ENCODE measurements at places on chromosomes 3 and 15. TPM values are rescaled to one million over a fixed set of nuclear protein-coding genes. Genes with fewer than 3 reads are reported as not detected.

DNA sequence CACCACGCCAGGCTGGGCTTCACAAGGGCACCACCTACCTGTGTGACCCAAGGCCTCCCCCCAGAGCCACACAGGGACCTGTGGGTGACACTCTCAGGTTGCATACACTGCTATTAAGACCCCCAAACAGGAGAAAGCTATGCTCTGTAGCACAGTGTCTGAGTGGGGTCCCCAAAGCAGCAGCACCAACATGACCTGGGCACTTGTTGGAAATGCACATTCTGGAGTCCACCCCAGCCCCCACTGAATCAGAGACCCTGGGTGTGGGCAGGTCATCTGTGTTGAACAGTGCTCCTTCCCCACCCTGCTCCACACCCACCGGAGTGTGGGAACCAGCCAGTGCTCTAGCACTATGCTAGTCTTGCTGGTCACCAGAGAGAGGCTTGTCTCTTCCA, 76.1 kb downstream of the ADAMTS17 start:
- DNase-seq = no peak

DNA sequence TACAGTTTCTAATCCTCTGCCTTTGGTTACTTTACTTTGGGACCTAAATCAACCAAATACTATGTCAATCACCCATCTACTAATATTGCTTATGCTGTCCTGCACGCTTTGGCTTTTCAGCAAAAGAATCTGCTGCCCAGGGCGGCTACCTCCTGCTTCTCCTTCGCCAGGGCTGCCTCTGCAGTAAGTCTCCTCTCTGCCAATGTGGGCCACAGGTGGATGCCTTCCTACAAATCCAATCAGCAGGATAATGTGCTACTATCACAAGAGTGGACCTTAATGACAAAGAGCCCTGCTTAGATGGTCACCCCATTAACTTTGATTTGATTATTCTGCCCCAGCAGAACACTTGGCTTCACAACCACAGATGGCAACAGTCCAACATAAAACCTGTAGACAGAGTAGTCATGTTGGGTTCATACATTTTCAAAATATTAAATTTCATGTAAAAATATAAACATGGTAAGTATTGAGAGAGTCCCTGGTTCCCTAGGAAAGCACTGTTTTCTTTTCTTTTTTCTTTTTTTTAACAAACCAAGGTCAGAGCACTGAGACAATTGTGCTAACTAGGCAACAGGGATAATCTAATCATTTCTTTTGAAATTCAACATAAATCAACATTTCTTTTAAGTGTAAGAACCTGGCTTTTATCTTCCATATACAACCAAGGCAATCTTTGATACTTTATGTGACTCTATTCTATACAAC, 298.3 kb downstream of the ZBTB20 start:
- DNase-seq = no peak

DNA sequence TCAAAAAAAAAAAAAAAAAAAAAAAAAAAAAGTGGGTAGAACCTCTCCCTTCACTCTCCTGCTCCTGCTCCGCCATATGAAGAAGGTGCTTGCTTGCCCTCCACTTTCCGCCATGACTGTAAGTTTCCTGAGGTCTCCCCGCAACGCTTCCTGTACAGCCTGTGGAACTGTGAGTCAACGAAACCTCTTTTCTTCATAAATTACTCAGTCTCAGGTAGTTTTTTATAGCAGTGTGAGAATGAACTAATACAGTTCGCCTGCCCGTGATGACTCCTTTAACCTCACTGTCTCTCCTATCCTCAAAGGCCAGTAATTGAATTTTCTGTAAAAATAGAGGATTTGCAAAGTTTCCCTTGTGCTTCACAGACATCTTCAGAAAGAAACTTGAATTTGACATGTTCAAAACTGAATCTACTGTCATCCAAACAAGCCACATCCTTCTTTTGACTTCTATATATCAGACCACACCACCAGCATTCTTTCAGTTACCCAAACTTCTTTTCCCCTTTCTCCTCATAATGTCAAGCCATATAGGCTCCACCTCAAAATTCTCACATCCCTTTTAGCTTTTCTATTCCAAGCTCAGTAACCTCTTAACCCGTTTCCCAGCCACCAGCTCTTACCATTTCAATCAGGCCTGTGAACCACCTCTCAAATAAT, 44.3 kb downstream of the P2RY1 start:
- DNase-seq = no peak

- DNase-seq = peak; percentile 60
Observed at GRCh38 chr15:83516935-83517334, 69.8 kb downstream of the SH3GL3 start.

- peak; percentile 93 for DNase-seq
Observed at GRCh38 chr15:80179025-80179759, 26.4 kb downstream of the FAH start.

- peak; percentile 64 for DNase-seq
Observed at GRCh38 chr3:159928071-159928491, 60.6 kb upstream of the IL12A start.

GRCh38 chr3:52136513-52136912, 17.7 kb downstream of the POC1A start:
- no peak for DNase-seq

DNA sequence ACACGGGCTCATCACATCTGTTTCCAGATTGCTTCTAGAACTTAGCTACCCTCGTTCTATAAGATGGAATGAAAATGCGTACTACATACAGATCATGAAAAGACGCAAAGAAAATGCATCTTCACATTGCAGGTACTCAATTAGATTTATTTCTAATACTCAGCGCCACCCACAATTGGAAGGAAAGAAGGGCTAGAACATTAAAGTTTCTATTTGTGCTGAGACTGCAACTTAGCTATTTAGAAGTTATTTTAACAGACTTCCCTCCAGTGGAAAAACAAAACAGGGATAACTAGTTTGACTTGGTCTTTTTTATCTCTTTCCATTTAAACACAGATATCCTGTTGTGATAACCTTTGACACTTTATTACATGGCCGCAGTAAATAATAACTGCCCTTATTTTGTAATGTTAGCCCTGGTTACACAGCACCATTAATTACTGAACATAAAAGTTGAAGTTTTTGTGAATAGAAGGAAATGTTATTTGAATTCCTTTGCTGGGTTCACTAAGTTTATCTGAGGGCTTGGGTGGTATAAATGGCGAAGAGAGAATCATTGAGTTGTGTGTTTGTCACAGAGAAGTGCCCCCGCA, 86.9 kb upstream of the SLC25A26 start:
- no peak for DNase-seq

GRCh38 chr15:56052395-56053045, 59.1 kb upstream of the NEDD4 start:
- peak; percentile 71 for DNase-seq

DNA sequence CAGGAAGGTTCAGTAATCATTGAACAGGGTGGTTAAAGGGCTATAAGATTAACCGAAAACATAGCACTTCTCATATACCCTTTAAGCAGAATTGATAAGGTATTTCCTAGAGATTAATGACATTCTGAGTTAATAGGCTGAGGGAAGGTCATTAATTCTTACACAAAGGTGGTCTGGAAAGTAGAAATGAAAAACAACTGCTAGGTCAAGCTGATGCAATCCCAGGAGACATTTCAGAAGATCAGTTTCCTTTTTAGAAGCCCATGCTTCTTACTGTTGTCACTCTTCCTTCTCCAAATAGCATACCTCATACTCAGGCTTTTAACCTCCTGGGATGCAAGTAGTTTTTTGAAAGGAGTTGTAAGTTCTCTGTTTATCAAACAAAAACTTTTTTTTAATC, 8.8 kb downstream of the FILIP1L start:
- peak; percentile 8 for DNase-seq

- no peak for DNase-seq
Observed at GRCh38 chr3:130975251-130975650, 51.4 kb downstream of the ASTE1 start.

- DNase-seq = no peak
Observed at GRCh38 chr15:63869371-63870042, 35.8 kb upstream of the HERC1 start.

DNA sequence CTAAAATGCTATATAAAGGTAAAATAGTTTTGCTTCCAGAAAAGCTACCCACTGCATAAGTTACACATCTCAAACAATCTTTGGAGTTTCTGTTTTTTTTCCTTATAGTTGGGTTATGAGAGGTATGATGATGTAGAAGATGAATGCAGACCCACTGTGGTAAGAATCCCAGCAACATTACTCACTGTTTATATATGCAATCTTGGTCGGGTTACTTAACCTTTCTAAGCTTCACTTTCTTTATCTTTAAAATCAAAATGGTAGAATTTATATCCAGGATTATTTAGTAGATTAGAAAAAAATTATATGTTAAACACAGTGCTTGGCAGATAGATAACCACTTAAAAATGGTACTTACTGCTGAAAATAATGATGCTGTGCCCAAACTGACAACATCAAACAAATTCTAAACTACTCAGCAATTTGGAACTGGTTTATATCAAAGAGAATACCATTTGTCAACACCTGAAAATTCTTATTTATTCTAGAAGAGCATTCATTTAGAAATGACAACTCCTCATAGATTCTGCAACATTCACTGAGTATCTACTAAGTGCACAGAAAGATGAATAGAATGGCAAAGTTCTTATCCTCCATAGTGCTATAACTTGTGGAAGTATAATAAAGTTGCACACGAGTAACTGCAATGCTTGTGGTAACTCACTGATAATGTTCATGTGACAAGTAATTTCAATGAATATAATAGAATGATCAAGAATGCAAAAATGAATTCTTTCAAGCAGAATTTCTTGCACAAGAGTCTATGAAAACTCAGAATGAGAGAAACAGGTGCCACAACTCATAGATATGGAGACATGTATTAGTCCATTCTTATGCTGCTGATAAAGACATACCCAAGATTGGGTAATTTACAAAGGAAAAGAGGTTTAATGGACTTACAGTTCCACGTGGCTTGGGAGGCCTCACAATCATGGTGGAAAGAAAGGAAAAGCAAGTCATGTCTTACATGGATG, 129.0 kb upstream of the SLC7A14 start:
- peak; percentile 70 for DNase-seq

GRCh38 chr15:66294932-66295235, 1.5 kb downstream of the DIS3L start:
- peak; percentile 60 for DNase-seq

DNA sequence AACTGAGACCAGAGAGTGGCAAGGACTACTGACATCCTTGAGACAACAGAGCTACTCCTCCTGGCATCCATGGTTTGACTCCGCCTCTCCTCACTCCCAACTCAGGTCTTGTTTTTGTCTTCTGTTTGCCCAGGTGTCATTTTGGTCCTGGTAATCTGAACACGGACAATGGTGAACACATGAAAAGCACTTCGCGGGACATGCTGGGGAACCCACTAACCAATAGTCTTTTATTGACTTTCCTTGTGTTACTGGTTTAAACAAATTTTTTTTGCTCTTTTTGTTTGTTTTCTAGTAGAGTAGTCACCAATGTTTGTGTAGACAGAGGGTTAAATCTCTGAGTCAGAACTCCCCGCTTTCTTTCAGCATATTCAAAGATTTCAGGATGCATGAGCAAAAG, 38.4 kb downstream of the LARP6 start:
- DNase-seq = no peak

GOLIM4 gene
- polyA plus RNA-seq = 84.4 TPM

ZNF80 gene
- not detected for polyA plus RNA-seq

KLHL40 gene
- not detected for polyA plus RNA-seq

MESP1 gene
- polyA plus RNA-seq = 0.48 TPM

CCR3 gene
- polyA plus RNA-seq = not detected

SERPINI2 gene
- not detected for polyA plus RNA-seq

C15orf62 gene
- polyA plus RNA-seq = 0.28 TPM
